Adrenal gland (tissue), 19 donors: ENCODE measurements at places on chromosomes 5 and 9. TPM values are rescaled to one million over a fixed set of nuclear protein-coding genes. Genes with fewer than 3 reads are reported as not detected.

HTR1A gene
- not detected for total RNA-seq

FKBP15 gene
- total RNA-seq = 38.1 TPM

GLRA1 gene
- total RNA-seq = not detected

CCL27 gene
- not detected for total RNA-seq

FOXD4 gene
- total RNA-seq = 0.29 TPM

BHMT gene
- total RNA-seq = 0.72 TPM
